ENCODE measurements at places on chromosomes 13 and 19. TPM values are rescaled to one million over a fixed set of nuclear protein-coding genes. Genes with fewer than 3 reads are reported as not detected.

The OR7A5 gene
- 0.22 TPM for total RNA-seq

The ZNF564 gene
- 19.5 TPM for total RNA-seq

The CYP2S1 gene
- 1.1 TPM for total RNA-seq

- no peak for DNase-seq
Observed at GRCh38 chr19:33375837-33376159, 2.3 kb downstream of the CEBPG start.

GRCh38 chr19:53466726-53467484 is 628 bp upstream of the ZNF813 start:
- no peak for DNase-seq

DNA sequence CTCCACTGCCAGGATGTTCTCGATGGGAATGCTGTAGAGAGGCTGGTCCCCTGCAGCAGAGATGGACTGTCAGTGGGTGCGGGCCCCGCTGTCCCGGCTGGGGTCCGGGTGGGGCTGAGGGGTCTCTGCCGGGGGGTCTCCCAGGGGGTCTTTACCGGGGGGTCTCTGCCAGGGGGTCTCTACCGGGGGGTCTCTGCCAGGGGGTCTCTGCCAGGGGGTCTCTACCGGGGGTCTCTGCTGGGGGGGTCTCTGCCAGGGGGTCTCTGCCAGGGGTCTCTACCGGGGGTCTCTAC is 25.7 kb upstream of the C13orf46 start:
- DNase-seq: no peak
